ENCODE measurements at places on chromosomes 13 and 19.

- no peak for DNase-seq
Measured at GRCh38 chr19:7795555-7796161, 32.6 kb downstream of the CLEC4M start.

DNA sequence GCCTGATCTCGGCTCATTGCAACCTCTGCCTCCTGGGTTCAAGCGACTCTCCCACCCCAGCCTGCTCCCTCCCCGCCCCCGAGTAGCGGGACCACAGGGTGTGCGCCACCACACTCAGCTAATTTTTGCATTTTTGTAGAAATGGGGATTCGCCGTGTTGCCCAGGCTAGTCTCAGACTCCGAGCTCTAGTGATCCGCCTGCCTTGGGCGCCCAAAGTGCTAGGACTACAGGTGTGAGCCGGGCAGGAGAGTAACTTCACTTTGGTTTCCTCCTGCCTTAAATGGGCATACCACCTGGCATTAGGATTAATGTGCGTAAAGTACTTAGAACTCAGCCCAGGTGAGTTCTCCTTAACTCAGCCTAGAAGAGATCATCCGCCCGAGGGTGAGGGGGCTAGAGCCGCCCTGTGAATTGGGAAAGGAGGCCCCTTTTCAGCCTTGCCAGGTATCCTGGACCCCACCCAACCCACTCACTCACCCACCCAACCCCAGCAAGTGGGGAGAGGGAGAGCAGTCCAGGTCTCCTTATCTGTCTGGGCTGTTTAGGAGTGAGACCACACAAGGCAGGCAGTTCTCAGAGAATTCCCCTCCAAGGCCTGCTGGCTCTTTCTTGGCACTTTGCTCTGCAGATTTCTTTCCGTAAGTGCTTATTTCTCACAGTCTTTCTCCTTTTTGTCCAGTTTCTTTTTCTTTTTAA, 1.2 kb upstream of the ZFP36 start:
- no peak for DNase-seq

DNA sequence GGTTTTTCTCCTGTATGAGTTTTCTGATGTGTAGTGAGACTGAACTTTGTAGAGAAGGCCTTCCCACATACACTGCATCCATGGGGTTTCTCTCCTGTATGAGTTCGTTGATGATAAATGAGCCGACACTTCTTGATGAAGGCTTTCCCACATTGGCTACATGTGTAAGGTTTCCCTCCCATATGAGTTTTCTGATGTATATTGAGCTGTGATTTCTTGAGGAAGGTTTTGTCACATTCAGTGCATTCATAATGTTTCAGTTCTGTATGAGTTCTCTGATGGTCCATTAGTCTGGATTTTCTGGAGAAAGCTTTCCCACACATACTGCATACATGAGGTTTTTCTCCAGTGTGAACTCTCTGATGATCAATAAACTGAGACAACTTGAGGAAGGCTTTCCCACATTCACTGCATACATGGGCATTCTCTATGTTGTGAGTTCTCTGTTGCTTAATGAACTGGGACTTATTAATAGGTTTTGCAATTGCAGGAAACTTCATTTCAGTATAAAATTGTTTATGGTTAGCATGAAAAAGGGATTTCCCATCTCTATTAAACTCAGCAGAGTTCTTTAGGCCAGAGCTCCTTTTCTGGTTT, 7.5 kb upstream of the ZNF350 start:
- no peak for DNase-seq

DNA sequence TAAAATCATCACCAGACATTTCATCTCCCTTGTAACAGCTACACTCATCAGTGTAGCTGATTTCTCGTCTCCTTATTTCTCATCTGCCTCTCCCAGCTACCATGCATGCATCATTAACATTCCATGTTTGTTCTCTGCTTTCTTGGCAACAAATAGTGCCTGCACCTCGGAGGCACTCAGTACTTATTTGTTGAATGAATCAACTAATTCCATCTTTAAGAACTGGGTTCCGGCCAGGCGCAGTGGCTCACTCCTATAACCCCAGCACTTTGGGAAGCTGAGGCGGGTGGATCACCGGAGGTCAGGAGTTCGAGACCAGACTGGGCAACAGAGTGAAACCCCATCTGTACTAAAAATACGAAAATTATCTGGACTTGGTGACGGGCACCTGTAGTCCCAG, 63.9 kb upstream of the GTF3A start:
- no peak for DNase-seq

All from D721Med (cell line).